ENCODE measurements at places on chromosomes 4 and X.

DNA sequence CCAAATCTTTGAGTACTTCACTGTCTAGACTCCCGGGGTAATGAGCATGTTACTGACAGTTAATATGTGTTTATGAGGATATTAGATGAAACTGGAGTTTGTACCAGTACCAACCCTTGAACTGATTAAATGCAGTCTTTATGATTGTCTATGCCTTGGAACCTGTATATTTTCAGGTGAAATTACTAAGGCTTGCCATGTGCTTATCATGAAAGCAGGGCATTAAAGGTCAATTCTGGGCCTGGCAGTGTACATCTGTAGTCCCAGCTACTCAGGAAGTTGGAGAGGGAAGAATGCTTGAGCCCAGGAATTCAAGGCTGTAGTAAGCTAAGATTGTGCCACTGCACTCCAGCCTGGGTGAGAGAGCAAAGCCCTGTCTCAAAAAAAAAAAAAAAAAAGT, 27.6 kb downstream of the PHEX start:
- H3K36me3 ChIP-seq: no peaks in the 10 kb centered on the region
- no peak for DNase-seq
- H3K27ac ChIP-seq: no peak overlapping the region
- H3K4me1 ChIP-seq: no peaks in the 10 kb centered on the region
- H3K27me3 ChIP-seq: no peaks in the 10 kb centered on the region

DNA sequence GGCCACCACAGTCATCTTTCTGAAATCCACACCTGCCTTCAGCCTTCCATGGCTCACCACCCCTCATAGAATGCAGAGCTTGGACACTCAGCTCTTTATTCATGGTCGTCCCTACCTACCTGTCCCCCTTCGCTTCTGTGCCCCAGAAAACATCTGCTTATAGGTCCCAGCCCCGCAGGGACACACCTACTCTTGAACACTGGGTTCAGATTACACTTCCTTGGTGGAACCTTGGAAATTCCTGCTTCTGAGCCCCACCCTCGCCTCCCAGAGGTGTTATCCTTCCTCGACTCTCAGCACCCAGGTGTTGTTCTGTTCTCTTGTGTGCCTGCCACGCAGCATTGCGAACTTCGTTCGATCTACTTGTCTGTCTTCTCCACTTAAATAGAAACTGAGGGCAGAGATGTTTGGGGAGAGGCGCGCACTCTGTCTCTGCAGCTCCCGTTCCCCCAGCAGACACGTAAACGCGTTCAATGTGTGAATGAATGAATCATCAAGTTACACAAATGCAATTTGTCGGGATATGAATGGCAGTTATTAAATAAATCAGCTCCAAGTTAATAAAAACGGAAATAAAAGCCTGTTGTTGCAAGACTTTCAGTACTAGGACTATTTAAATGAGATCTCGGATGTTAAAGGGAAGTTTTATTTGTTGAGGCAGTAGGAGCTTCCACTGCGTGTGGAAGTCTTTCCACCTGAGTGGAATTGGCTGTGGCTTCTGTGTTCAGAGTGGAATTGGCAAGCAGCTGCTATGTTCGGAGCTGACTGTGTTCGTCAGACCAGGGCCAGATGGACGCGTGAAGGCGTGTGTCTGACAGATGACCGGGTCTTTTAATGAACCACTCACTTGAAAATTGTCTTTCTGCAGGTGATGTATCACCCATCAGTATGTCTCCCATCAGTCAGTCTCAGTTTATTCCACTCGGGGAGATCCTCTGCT, 95.6 kb downstream of the STOX2 start:
- H3K27me3 ChIP-seq: peaks cover 4% of the 10 kb centered on the region
- no peaks in the 10 kb centered on the region for H3K4me1 ChIP-seq
- no peak overlapping the region for H3K4me3 ChIP-seq
- no peak overlapping the region for H3K27ac ChIP-seq
- no peaks in the 10 kb centered on the region for H3K36me3 ChIP-seq
- DNase-seq: no peak

GRCh38 chr4:40165916-40166315, 30.9 kb upstream of the RHOH start:
- no peak overlapping the region for H3K4me3 ChIP-seq
- no peaks in the 10 kb centered on the region for H3K4me1 ChIP-seq
- no peak overlapping the region for H3K27ac ChIP-seq
- DNase-seq: no peak
- no peaks in the 10 kb centered on the region for H3K27me3 ChIP-seq

GRCh38 chr4:41512136-41512535, 25.8 kb upstream of the LIMCH1 start:
- no peaks in the 10 kb centered on the region for H3K36me3 ChIP-seq
- no peak overlapping the region for H3K27ac ChIP-seq
- H3K27me3 ChIP-seq: no peaks in the 10 kb centered on the region
- no peaks in the 10 kb centered on the region for H3K4me1 ChIP-seq
- no peak for DNase-seq

GRCh38 chrX:20312018-20312417, 45.3 kb upstream of the RPS6KA3 start:
- H3K4me1 ChIP-seq: no peaks in the 10 kb centered on the region
- H3K27ac ChIP-seq: no peak overlapping the region
- H3K27me3 ChIP-seq: no peaks in the 10 kb centered on the region
- no peaks in the 10 kb centered on the region for H3K36me3 ChIP-seq

- no peaks in the 10 kb centered on the region for H3K27me3 ChIP-seq
- no peak overlapping the region for H3K27ac ChIP-seq
- H3K4me3 ChIP-seq: no peak overlapping the region
- H3K4me1 ChIP-seq: no peaks in the 10 kb centered on the region
- DNase-seq: no peak
These were observed 62.6 kb downstream of the NSUN7 start for GRCh38 chr4:40812386-40812785.

DNA sequence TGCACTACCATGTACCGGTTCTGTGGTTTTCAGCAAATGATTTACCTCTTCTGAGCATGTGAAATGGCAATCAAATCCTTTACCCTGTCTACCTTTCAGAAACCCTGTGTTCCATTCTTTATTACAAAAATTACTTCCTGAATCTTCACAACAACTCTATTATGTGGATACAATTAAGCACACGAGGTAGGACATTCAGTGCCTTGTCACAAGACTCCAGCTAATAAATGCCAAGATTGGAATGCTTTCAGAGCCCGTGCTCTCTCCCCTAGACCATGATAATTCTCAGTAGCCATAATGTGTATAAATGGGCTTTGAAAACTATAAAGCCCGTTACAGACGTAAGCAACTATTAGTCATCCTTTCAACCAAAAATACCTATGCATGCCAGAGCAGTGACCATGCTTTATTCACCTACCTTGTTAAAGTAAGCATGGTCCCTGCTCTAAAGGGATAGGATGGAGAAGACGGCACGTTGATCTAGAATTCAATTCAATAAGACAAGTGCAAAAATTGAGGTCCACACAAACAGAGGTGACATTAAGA, 2.4 kb downstream of the RXFP1 start:
- no peak for DNase-seq
- H3K4me3 ChIP-seq: no peak overlapping the region
- no peaks in the 10 kb centered on the region for H3K4me1 ChIP-seq

- peak overlapping the region; percentile 34 for H3K27ac ChIP-seq
- no peak for DNase-seq
- H3K4me3 ChIP-seq: peak overlapping the region; percentile 41
- no peaks in the 10 kb centered on the region for H3K27me3 ChIP-seq
These were observed 39.0 kb downstream of the STX18 start for GRCh38 chr4:4502694-4503311.

GRCh38 chr4:17188125-17188524, 289.7 kb upstream of the LDB2 start:
- no peak overlapping the region for H3K4me3 ChIP-seq
- no peak overlapping the region for H3K27ac ChIP-seq
- H3K27me3 ChIP-seq: no peaks in the 10 kb centered on the region
- DNase-seq: no peak

DNA sequence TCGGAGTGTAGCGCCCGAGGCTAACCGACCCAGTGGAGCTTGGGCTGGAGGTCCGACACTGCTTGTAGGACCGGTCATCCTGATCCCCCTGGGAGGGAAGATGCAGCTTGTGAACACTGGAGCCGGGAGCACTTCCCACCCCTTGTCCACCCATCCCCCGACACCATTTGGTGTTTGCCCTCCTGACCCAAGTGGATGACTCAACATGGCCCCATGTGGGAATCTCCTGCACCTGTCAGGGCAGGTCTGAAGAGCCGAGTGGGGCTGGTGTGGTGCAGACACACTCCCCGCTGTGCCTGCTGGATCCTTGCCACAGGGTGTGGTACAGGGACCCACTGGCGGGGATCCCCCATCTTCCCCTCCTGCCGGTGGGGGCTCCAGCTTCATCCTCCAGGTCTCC, 90.0 kb upstream of the AFAP1 start:
- no peaks in the 10 kb centered on the region for H3K27me3 ChIP-seq
- H3K36me3 ChIP-seq: no peaks in the 10 kb centered on the region
- no peak overlapping the region for H3K4me3 ChIP-seq
- H3K4me1 ChIP-seq: no peaks in the 10 kb centered on the region

DNA sequence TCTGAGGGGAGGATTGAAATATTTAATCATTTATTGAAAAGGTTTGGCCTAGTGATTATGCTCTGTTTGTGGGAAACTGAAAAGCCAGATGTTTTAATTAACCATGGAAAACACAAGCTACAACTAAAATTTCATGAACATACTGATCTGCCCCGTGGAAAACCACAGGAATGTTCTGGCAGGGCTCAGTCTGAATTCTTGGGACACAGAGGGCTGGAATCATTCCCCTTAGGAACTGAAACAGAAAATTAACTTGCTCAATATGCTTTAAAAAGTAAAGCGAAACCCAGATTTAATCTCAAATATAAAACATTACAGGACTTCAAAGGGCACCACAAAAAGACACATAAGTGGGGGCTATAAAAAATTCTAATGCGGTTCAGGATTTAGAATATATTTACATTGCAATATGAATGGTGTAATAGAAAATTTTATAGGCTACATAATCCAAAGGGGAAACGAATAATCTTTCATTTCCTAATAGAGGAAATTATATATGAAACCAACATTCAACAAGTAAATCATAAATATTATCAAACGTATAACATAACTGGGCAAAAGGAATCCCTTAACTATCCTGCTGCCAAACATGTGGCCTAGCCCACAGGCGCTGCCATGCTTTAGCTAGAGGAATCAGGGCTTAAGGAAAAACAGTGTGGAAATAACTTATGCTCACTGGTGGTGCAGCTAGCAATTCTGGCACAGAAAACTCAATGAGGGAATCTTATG, 70.9 kb downstream of the APBB2 start:
- no peak overlapping the region for H3K4me3 ChIP-seq
- H3K4me1 ChIP-seq: no peaks in the 10 kb centered on the region
- H3K36me3 ChIP-seq: no peaks in the 10 kb centered on the region
- DNase-seq: no peak
- no peak overlapping the region for H3K27ac ChIP-seq

- no peak overlapping the region for H3K4me3 ChIP-seq
- no peak overlapping the region for H3K27ac ChIP-seq
- DNase-seq: no peak
- H3K4me1 ChIP-seq: no peaks in the 10 kb centered on the region
- no peaks in the 10 kb centered on the region for H3K27me3 ChIP-seq
These were observed 198.2 kb upstream of the CXorf66 start for GRCh38 chrX:140163371-140164159.

DNA sequence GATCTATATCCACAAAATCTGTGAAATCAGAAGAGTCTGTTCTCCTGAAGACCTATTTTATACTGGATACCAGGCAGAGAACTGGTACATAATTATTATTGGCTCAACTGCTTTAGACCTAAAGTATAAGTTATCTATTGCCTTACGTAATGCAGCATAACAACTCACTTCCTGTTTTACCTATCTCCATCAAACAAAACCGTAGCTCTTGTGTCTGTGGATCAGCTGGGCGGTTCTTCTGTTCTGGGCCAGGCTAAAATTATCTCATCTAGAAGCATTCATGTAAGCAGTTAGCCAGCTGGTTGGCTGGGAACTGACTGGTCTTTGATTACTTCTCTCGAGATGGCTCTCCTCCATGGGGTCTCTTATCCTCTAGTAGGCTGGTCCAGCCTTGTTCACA, 57.8 kb downstream of the PPP1R2C start:
- no peak overlapping the region for H3K27ac ChIP-seq
- no peak for DNase-seq
- H3K36me3 ChIP-seq: no peaks in the 10 kb centered on the region
- peaks cover 5% of the 10 kb centered on the region for H3K4me1 ChIP-seq
- H3K27me3 ChIP-seq: no peaks in the 10 kb centered on the region

GRCh38 chr4:40311811-40312346, 23.3 kb upstream of the CHRNA9 start:
- H3K36me3 ChIP-seq: no peaks in the 10 kb centered on the region
- H3K4me1 ChIP-seq: peaks cover 41% of the 10 kb centered on the region
- no peak for DNase-seq
- H3K4me3 ChIP-seq: no peak overlapping the region

DNA sequence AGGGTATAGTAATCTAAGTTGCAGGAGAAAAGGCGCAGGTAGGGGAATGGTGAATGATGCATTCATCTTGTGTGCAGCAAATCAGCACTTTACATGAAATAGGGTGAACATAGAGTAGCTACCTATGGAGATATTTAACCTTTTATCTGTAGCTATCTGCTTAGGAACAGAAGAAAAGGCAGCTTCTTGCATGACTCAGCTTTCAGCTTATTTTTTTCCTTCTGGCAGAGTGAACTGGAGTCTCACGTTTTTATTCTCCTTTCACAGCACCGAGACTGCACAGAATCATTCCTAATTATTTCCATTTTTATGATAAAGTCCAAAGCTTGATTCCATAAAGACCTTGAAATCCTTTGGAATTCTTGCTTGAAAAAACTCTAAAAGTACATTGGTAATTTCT, 4.8 kb upstream of the SCOC start:
- no peak overlapping the region for H3K4me3 ChIP-seq
- no peak for DNase-seq
- peaks cover 4% of the 10 kb centered on the region for H3K4me1 ChIP-seq
- no peaks in the 10 kb centered on the region for H3K27me3 ChIP-seq

DNA sequence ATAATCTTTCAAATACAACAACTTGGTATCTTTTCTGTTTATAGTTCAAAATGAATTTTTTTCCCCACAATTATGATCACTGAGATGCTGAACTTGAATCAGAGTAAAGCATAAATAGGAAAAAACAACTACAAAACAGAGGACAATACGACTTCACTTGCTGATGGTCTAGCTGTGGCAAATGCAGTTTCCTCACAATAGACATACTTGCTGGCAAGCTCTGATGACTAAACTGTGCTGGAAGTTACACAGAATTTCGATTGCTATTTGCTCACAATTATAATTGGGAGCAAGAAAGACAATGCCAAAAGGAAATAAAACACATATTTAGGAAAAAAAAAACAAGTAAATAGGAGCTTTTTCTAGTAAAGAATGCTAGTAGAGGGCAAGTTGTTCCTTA, 14.7 kb downstream of the VEGFC start:
- no peak for DNase-seq
- no peaks in the 10 kb centered on the region for H3K4me1 ChIP-seq
- no peak overlapping the region for H3K27ac ChIP-seq
- H3K36me3 ChIP-seq: no peaks in the 10 kb centered on the region
- H3K27me3 ChIP-seq: no peaks in the 10 kb centered on the region

DNA sequence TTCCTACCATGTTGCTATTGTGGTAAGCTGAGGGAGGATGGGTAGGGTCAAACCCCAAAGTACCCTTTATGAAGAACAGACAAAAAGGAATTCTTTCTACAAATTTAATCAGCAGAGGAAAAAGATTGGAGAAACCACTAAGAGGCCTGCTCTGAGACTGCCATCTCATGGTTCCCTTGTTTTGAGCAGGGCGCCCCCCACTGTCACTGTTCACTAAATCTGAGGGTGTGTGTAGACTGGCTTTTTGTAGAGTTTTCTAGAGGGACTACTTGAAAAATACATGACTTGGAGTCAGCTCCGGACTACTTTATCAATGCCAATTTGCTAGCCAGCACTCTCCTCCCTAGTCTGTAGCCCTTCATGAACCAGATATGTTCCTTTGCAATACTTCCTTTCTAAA, 324.8 kb downstream of the FRMPD4 start:
- H3K36me3 ChIP-seq: no peaks in the 10 kb centered on the region
- H3K4me1 ChIP-seq: no peaks in the 10 kb centered on the region
- DNase-seq: no peak
- no peak overlapping the region for H3K4me3 ChIP-seq
